ENCODE measurements at places on chromosomes 6 and 20.
A peak's percentile ranks its signal among the peaks of the same experiment; 100 is the strongest.

DNA sequence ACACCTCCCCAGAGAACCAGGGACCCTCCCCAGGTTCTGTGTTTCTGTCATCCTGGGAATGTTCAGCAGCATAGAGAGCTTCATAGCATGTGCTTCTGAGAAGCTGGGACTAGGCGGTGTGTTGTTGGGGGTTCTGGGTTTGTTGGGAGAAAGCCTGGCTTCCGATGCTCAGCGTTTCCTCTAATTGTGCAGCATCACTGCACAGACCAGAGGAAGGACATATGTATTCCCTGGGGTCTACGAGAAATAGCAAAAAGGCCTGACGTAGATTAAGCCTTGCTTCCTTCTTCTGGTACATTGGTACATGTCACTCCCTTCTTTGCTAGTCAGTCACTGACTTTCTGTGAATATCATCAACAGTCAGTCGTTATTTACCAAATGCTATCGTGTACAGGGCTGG lies 96.9 kb upstream of the SGK1 start:
- DNase-seq: no peak

- peak; percentile 56 for DNase-seq
Measured at GRCh38 chr6:43521836-43522235, 4.9 kb downstream of the POLR1C start.

DNA sequence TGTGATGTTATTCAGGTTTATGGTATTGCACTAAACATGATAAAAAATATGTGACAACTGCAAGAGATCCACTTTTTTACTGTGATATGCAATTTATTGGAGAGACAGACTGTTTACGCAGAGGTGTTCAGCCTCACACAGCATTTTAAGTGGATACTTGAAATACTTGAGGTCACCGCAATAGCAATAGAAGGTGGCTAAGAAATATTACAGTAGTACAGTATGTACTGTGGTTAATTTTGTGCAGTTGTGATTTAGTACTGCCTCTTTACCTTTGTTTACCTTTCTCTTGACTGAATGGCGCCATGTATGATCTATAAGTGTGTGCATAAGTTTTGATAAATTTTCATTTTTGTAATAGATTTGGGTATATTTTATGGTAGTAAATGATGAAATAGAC lies 17.4 kb downstream of the MACROD2 start:
- DNase-seq: peak; percentile 3

DNA sequence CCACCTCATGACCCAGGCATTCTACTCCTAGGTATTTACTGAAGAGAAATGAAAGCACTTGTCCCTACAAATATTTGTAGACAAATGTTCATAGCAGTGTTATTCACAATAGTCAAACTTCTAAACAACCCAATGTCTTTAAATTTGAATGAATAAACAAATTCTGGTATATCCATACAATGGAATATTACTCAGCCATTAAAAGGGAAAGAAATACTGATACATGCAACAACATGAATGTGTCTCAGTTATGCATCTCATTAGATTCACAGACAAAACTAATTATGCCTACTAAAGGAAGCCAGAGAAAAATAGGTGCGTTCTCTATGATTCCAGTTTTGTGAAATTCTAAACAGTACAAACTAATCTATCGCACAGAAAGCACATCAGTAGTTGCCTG lies 30.7 kb downstream of the MDFI start:
- DNase-seq: no peak

- no peak for DNase-seq
Measured at GRCh38 chr6:84220809-84221409, 6.5 kb downstream of the CEP162 start.

GRCh38 chr6:154815938-154816820 lies 83.0 kb downstream of the SCAF8 start:
- DNase-seq: no peak

GRCh38 chr6:5109436-5109835 lies 24.3 kb downstream of the PPP1R3G start:
- DNase-seq: no peak

All from NCI-H2029 (cell line).